ENCODE measurements at places on chromosomes 1 and 21. TPM values are rescaled to one million over a fixed set of nuclear protein-coding genes. Genes with fewer than 3 reads are reported as not detected.

The PRAMEF27 gene
- total RNA-seq, result not detected

The C1orf94 gene
- total RNA-seq, result not detected

The IRF6 gene
- total RNA-seq, result 0.02 TPM

The MXRA8 gene
- 0.24 TPM for total RNA-seq

The CCT8 gene
- total RNA-seq, result 463 TPM

The LCE2D gene
- total RNA-seq, result not detected

The HTR6 gene
- not detected for total RNA-seq

The LYSMD1 gene
- total RNA-seq, result 21.6 TPM

The C1orf174 gene
- 23.3 TPM for total RNA-seq

The BRDT gene
- total RNA-seq, result not detected

The SEC22B gene
- total RNA-seq, result 33.2 TPM

The TRIM17 gene
- not detected for total RNA-seq

The PTPN22 gene
- total RNA-seq, result 0.74 TPM

The IL19 gene
- total RNA-seq, result not detected

The TAS1R1 gene
- not detected for total RNA-seq

All from A172 (cell line).